ENCODE measurements at places on chromosomes 7 and 10.

GRCh38 chr7:93890464-93891068, at the start of gene TFPI2:
TFPI2 (minus strand) TSS chr7:93890753; CDS start chr7:93890678, 75 bp downstream.
- DNase-seq = no peak

DNA sequence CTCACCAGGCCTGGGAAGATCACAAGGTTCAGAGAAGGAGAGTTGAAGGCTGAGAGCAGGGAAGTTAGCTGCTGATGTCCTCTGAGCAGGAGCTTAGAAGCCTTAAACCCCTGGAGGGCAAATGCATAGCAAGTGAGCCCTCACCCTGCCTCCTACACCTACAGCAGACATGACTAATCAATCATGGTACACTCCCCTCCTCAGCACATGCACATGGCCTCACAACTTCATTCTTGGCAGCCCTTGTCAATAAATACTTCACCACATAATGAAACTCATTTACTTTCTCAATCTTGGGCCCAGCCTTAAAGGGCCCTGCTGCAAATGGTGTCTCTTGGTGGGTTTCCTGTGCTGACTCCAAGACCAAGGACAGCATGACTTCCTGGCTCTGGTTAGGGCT, 12.9 kb downstream of the MMRN2 start:
- no peak for DNase-seq

- DNase-seq = no peak
Observed at GRCh38 chr7:155763691-155764437, 48.4 kb downstream of the SHH start.

- DNase-seq = no peak
Observed at GRCh38 chr10:10394933-10395658, 622.6 kb upstream of the CELF2 start.

GRCh38 chr7:82675396-82675795, 231.8 kb upstream of the CACNA2D1 start:
- DNase-seq = no peak

GRCh38 chr7:151351967-151352366, 10.4 kb downstream of the NUB1 start:
- no peak for DNase-seq

GRCh38 chr7:126718419-126718818, 534.3 kb downstream of the GRM8 start:
- no peak for DNase-seq

- DNase-seq = no peak
Observed at GRCh38 chr10:3530783-3531645, 254.0 kb downstream of the KLF6 start.

- DNase-seq = no peak
Observed at GRCh38 chr7:30915005-30915601, 3.5 kb downstream of the AQP1 start.

- no peak for DNase-seq
Observed at GRCh38 chr10:117137911-117138642, at the start of gene VAX1. VAX1 (minus strand) TSS chr10:117138270; CDS start chr10:117138056, 214 bp downstream.

DNA sequence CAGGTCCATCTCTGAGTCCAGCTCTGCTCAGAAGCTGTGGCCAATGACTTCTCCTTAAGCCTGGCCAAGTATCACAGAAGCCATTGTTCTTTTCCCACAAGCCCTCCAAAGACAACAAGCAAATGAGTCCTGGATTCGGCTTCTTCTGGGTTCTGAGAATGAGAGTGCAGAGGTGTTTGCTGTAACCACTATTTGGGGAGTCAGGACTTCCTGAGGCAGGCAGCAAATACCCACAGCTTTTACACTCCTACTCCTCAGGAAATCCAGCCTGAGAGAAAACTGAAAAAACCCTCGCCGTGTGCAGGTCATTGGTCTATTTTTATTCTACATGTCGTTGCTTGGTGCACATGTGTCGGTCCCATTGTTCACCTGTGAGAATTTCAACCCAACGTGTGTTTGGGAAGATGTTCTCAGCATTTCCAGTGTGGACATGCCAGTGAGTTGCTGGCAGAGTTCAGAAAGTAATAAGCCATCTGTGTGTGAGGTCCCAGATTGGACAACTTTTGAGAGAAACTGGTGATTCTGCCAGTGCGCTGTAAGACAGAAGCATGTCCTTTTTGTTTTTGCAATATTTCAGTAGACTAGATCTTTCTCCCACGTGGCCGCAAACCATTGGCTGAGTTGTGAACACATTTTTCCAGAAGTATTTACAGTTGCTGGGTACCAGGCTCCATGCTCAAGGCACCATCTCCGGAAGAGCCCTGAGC, 121.6 kb upstream of the LYZL2 start:
- no peak for DNase-seq

GRCh38 chr7:129161524-129162225, 17.2 kb downstream of the TSPAN33 start:
- DNase-seq = no peak

GRCh38 chr10:94235461-94235860, 127.3 kb downstream of the NOC3L start:
- no peak for DNase-seq

GRCh38 chr7:68679459-68680234, 918.6 kb upstream of the AUTS2 start:
- DNase-seq = no peak

GRCh38 chr10:125742465-125742864, 23.0 kb downstream of the EDRF1 start:
- DNase-seq = no peak

- no peak for DNase-seq
Observed at GRCh38 chr10:28444031-28444430, 88.9 kb upstream of the WAC start.

GRCh38 chr10:38047666-38048065, 37.2 kb downstream of the ZNF33A start:
- DNase-seq = no peak

GRCh38 chr7:126818393-126819196, 434.1 kb downstream of the GRM8 start:
- no peak for DNase-seq

- no peak for DNase-seq
Observed at GRCh38 chr7:134396031-134396430, 62.9 kb downstream of the AKR1B1 start.

GRCh38 chr7:80842022-80842790, 76.6 kb downstream of the SEMA3C start:
- no peak for DNase-seq

DNA sequence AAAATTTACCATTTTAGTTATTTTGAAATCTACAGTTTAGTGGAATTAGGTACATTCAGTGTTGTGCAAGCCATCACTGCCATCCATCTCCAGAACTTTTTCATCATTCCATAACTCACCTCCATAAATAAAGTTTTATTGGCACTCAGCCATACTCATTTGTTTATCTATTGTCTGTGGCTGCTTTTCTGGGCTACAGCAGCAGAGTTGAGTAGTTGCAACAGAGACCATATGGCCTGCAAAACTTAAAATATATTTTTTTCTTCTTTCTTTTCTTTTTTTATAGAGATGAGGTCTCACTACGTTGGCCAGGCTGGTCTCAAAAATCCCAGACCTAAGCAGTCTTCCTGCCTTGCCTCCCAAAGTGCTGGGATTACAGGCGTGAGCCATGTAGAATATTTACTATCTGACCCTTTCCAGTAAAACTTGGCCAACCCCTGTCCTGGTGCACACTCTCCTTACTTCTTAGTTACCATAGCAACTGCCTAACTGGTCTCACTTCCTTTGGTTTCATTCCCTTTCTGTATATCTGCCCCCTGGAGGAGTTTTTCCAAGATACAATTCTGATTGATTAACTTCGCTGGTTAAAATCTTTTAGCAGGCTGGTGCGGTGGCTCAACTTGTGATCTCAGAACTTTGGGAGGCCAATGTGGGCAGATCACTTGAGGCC, 133.2 kb downstream of the CUX1 start:
- DNase-seq = no peak

DNA sequence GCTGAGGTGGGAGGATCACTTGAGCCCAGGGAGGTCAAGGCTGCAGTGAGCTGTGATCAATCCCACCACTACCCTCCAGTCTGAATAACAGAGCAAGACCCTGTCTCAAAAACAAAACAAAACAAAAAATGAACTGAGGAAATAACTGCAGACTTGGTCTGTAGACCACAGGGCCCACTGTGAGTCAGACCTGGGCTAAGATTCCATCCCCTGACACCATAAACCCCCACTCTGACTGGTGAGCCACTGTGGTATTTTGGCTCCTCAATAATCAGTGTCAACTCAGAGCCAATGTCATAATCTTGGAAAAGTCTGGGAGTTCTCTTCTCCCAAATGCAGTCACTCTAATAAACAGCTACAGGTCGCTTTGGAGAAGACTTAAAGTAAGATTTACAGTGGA, 24.0 kb upstream of the ERCC6 start:
- DNase-seq = no peak

- DNase-seq = peak; percentile 51
Observed at GRCh38 chr7:111763221-111763801, 201.0 kb upstream of the IMMP2L start.

- DNase-seq = no peak
Observed at GRCh38 chr7:124411796-124412195, 353.8 kb downstream of the GPR37 start.

DNA sequence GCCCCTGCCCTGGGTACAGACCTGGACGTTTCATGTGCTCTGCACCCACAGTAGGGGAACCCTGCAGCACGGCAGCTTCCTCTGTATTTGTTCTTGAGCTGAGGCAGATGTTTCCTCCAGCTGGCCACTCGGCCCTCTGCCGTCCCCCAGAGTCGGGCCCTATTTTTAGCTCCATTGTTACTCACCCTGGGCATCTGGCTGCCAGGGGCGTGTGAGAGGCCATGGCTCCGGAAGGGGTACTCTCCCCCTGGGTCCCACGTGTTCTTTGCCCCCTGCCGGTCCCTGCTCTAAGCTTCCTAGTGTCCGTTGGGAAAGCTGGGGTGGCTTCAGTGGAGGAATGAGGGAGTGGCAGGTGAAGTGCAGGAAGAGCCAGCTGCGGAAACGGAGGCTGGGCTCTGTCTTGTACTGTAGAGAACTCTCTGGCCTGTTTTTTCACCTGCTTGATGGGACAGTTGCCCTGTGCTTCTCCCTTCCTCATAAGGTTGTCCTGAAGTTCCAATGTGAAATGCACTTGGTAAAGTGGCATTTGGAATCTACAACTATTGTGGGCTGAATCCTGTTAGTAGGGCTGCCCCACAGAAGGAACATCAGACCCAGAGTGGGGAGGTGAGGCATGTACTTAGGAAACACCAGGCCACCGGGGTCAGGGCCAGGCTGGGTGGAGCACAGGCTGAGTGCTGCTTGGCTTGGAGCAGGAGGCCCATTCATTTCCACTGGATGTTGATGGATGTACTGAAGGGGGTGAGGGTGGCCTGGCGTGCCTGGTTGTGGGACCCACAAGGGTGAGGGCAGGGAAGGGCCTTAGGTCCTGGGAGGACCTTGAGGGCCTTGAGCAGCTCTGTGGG, 30.6 kb downstream of the PALD1 start:
- no peak for DNase-seq

DNA sequence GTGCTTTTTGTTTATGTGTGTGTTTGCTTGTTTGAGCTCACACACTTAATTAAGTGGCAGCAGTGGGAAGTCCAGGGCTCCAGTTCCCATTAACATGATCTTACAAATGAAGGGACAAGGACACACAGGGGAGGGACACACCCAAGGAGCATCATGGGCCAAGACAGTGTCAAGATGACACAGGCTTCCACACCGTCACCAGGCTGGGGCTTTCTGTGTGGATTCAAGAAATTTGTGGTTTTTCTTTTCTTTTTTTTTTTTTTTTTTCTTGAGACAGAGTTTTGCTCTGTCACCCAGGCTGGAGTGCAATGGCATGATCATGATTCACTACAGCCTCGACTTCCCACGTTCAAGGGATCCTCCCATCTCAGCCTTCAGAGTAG, 173.6 kb downstream of the KIAA1217 start:
- DNase-seq = no peak

DNA sequence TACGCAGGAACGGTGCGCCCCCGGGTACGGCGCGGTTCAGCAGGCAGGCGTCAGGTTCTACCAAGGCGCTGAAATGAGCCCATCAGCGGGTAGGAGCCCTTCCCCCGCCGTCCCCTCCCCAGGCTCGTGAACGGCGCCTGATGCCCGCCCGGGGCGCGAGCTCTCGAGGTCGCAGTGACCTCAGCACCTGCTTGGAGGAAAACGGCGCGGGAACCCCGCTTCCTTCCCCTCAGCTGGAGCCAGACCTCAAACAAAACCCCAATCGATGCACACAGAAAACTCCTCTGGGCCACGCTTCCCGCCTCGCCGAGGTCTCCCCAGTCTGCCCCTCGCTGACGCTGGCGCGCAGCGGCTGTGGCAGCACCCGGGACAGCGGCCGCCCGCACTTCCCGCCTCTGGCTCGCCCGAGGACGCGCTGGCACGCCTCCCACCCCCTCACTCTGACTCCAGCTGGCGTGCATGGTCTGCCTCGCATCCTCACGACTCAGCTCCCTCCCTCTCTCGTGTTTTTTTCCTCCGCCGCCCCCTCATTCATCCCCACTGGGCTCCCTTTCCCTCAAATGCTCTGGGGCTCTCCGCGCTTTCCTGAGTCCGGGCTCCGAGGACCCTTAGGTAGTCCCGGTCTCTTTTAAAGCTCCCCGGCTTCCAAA, 514 bp upstream of the GAD2 start:
- no peak for DNase-seq

GRCh38 chr10:51767103-51767763, 67.8 kb upstream of the CSTF2T start:
- no peak for DNase-seq

- DNase-seq = no peak
Observed at GRCh38 chr7:87875151-87876039, 765 bp downstream of the SLC25A40 start.

DNA sequence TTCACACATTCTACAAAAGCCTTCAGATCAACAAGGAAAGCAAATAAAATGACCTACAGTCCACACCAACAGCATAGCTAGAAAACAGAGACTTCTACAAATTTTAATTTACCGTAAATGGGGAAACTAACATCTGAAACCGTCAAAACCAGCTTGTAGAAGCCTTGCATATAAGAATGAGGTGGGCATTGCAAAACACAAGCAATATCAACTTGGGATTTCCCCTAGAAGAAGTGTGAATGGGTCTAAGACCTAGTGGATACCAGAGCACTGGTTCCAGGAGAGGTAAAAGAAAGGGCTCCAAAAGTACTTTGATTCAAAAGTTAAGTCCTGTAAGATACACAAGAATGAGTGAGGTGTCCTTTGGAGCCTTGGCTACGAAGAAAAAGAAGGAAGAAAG, 18.7 kb downstream of the RTKN2 start:
- no peak for DNase-seq

DNA sequence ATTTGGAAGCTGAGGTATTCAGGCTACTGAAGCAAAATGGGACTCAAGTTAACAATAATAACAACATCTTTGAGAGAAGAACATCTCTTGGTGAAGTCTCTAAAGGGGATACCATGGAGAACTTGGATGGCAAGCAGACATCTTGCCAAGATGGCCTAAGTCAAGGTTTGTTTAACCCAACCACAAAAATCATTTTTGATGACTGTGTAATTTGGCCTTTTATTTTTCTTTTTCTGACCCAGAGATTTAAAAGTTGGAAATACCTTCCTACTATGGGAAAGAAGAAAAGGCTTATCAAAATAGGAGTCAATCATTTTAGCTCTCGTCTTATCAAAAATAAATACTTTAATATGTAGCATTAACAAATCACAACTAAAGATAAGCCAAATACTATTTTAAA, 72.4 kb downstream of the PON1 start:
- DNase-seq = no peak

All from NCI-H2171 (cell line).